ENCODE measurements at places on chromosomes 7 and 10.

DNA sequence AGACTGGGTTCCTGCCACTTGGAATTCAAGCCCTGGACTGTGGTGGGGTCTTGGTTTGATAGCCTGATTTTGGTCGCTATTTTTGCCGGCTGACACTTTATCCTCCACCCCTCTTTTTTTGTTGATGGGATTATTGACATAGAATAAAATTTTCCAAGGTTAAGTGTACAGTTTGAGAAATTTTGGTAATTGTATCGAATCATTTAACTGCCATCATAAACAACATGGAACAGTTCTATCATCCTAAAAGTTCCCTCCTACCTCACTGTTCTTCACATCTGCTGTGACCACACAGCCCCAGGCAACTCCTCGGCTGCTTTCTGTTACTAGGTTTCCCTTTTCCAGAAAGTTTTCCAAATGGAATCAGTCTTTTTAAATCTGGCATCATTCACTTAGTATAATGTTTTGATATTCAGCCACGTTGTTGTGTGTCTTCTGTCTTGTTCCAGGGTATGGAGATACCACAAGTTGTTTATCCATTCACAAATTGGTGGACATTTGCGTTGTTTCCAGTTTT is 50.6 kb upstream of the STEAP1B start:
- no peak for DNase-seq

- no peak for DNase-seq
These were observed 1211.2 kb upstream of the SORCS1 start for GRCh38 chr10:108375691-108376090.

GRCh38 chr7:6385110-6385781 is 62.5 kb downstream of the DAGLB start:
- no peak for DNase-seq

DNA sequence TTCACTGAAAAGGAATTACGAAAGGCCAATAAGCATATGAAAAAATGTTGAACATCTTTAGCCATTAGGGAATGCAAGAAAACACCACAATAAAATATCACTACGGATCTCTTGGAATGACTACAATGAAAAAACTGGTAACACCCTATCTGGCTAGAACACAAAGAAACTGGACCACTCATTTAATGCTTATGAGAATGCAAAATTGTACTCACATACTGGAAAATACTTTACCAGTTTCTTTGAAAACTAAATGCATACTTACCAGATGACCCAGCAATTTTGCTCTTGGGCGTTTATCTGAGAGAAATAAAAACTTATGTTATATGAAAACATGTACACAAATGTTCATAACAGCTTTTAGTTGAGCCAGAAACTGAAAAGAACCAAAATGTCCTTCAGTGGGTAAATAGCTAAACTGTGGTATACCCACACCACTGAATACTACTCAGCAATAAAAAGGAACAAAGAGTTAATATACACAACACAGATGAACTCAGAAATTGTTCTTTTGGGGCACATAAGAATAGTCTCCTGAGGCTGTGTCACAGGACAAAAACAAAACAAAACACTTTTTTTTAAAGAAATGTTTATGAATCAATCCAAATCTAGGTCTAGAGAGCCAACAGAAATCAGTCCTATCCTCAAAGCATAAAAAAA is 23.5 kb downstream of the CNOT4 start:
- DNase-seq: no peak

GRCh38 chr10:28890121-28890950 is 213.0 kb downstream of the BAMBI start:
- no peak for DNase-seq

GRCh38 chr7:142194201-142194600 is 63.7 kb downstream of the PRSS58 start:
- no peak for DNase-seq

- no peak for DNase-seq
These were observed 68.2 kb downstream of the DNAJB6 start for GRCh38 chr7:157404845-157405481.

GRCh38 chr10:34885898-34886297 is 70.8 kb upstream of the PARD3 start:
- no peak for DNase-seq

- no peak for DNase-seq
These were observed at the start of gene GOLGA7B for GRCh38 chr10:97849687-97850402. Gene GOLGA7B (plus strand): TSS chr10:97849843. CDS start chr10:97850304, 461 bp downstream.

DNA sequence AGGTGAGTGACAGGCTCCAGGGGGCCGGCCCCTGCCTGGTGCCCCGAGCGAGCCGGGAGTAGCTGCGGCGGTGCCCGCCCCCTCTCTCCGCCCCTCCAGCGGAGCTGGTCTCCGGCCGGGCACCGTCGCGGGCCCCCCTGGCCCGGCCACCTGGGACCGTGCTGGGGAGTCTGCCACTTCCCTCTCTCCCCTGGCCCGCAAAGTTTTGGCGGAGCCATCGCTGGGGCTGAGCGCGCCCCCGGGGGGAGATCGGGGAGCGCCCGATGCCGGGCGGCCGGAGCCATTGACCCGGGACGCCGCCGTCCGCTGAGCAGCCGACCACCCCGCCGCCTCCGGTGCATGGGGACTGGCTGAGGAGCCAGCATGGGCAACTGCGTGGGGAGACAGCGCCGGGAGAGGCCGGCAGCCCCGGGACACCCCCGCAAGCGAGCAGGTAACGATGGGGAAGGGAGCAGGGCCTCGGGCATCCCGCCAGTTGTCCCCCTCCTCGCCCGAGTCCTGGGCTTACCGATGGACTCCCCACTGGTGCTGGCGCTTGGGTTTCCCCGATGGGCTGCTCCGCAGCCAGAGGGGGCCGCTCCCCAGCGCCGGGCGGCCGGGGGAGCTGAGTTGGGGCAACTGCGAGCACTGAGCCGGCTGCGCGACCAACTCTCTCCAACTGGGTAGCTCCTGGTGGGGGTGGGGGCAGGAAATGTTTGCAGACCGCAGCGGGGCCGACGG is at the start of gene UBTD1:
Gene UBTD1 (plus strand): TSS at position 84 of the 720 bp plus-strand sequence. CDS start 280 bp downstream, at position 364.
- DNase-seq: no peak

- DNase-seq: no peak
These were observed 7.6 kb downstream of the PHF14 start for GRCh38 chr7:10981317-10981716.
